ENCODE measurements at places on chromosomes 4 and X.

DNA sequence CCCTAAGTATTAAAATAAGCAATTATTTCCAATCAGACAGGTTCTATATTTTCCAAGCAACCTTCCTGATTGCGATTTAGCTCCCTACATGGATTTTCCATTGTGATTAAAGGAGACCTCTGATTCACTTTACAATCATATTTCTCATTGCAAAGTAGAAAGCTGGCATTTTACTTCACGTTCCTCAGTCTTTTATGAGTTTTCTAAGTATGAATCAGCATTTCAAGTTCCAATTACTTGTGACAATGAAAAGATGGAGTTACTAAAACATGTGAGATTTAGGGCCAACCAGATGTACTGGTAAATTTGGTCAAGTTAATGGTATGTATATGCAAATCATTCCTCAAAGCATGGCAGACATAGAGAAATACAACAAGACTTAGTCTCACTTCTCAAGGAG, 206.2 kb downstream of the KCNIP4 start:
- H3K4me3 ChIP-seq: no peak overlapping the region
- no peaks in the 10 kb centered on the region for H3K27me3 ChIP-seq
- DNase-seq: no peak
- no peak overlapping the region for H3K27ac ChIP-seq
- H3K36me3 ChIP-seq: no peaks in the 10 kb centered on the region
- no peaks in the 10 kb centered on the region for H3K4me1 ChIP-seq

DNA sequence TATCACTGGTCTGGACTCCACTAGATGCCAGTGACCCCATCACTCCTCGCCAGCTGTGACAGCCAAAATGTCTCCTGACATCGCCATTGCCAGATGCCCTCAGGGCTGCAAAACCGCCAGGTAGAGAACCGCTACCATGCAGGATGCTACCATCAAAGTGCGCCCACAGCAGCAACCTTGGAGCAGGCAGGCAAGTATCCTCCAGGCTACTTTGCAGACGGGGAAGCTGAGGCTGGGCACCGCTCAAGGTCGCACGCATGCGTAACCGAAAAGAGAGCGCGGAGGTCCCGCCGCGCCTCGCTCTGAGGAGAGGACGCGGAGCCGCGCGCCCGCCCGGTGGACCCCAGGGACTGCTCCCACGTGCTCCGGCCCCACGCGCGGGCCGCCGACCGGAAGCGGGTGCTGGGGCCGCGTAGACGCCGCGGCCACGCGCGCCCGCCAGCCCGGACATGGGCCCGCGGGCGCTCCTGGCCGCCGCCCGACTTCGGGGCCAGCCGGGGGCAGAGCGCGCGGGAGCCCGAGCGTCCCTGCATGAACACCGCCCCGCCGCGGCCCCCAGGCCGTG, at the start of gene STS:
Gene STS (plus strand): TSS at position 300 of the 565 bp plus-strand sequence. CDS start 105,488 bp downstream, outside the sequence.
- peaks cover 7% of the 10 kb centered on the region for H3K4me1 ChIP-seq
- no peaks in the 10 kb centered on the region for H3K27me3 ChIP-seq
- no peaks in the 10 kb centered on the region for H3K36me3 ChIP-seq
- H3K4me3 ChIP-seq: peak within 1 kb of the TSS; percentile 70

DNA sequence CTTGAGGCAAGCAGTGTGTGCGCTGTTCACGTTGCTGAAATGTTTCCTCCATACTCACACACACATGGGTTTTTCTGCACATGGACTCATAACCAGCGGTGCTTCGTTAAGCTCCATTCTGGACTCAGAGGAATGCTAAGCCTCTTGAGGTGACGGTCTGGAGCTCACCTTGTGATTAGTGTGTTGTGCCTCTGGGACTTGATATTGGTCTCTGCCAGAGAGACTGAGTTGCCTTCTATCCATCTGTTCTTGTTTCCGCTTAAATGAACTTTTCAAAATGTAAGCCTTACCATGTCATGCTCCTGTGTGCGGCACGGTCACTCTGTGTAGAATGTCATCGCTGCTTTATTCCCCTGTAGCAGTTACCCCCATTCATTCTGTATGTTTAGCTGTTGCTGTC, 42.5 kb downstream of the ADD1 start:
- DNase-seq: no peak
- H3K27ac ChIP-seq: no peak overlapping the region
- no peak overlapping the region for H3K4me3 ChIP-seq
- H3K27me3 ChIP-seq: no peaks in the 10 kb centered on the region
- H3K4me1 ChIP-seq: peaks cover 2% of the 10 kb centered on the region

GRCh38 chr4:98539741-98540140, 118.7 kb downstream of the TSPAN5 start:
- H3K4me1 ChIP-seq: no peaks in the 10 kb centered on the region
- DNase-seq: no peak
- no peaks in the 10 kb centered on the region for H3K36me3 ChIP-seq
- no peak overlapping the region for H3K4me3 ChIP-seq
- no peaks in the 10 kb centered on the region for H3K27me3 ChIP-seq
- no peak overlapping the region for H3K27ac ChIP-seq

DNA sequence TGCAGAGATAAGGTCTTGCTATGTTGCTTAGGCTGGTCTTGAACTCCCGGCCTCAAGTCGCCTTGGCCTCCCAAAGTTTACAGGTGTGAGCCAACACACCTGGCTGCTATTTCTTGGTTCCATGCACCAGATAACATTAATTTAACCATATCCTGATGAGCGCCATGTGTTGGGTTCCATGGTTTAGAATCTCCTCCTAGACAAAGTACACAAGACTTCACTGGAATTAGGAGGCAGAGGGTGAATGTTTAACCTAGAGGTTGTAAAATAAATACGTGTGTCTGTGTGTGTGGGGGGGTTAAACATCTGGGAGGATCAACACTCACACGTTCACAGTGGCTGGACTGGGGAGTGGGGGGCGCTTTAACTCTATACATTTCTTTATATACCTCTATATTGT, 32.4 kb upstream of the SORCS2 start:
- H3K27ac ChIP-seq: no peak overlapping the region
- H3K36me3 ChIP-seq: no peaks in the 10 kb centered on the region
- no peak for DNase-seq
- no peaks in the 10 kb centered on the region for H3K27me3 ChIP-seq
- H3K4me3 ChIP-seq: no peak overlapping the region

Measured in sigmoid colon (tissue), 7 donors.